ENCODE measurements at places on chromosomes 7 and 10. TPM values are rescaled to one million over a fixed set of nuclear protein-coding genes. Genes with fewer than 3 reads are reported as not detected.

Gene ZP3
- 2.1 TPM for total RNA-seq

Gene H2BK1
- not detected for total RNA-seq

Gene BAMBI
- total RNA-seq = 33.4 TPM

Gene CYP26C1
- total RNA-seq = under 0.01 TPM

Gene CH25H
- 0.55 TPM for total RNA-seq

Gene ABLIM1
- total RNA-seq = 3.1 TPM

Gene AP5Z1
- total RNA-seq = 21.6 TPM

Gene LEP
- total RNA-seq = 0.09 TPM

Gene BAIAP2L1
- 1.4 TPM for total RNA-seq

Gene ATRNL1
- 0.18 TPM for total RNA-seq

Gene INMT
- total RNA-seq = 21.8 TPM

Gene WDR11
- 58.5 TPM for total RNA-seq
